ENCODE measurements at places on chromosomes 3 and 15. TPM values are rescaled to one million over a fixed set of nuclear protein-coding genes. Genes with fewer than 3 reads are reported as not detected.

CEP97 gene
- 16.2 TPM for total RNA-seq

TEX55 gene
- not detected for total RNA-seq

ADCY5 gene
- 0.99 TPM for total RNA-seq

GP9 gene
- not detected for total RNA-seq

GPR87 gene
- total RNA-seq: 10.0 TPM

ARRDC4 gene
- total RNA-seq: 293 TPM

STAC gene
- total RNA-seq: 22.1 TPM

CHL1 gene
- total RNA-seq: 1.0 TPM

GOLGA6L2 gene
- not detected for total RNA-seq

SHF gene
- total RNA-seq: 0.17 TPM

OGG1 gene
- 11.9 TPM for total RNA-seq

FSTL1 gene
- 740 TPM for total RNA-seq

PRSS50 gene
- not detected for total RNA-seq

ZDHHC19 gene
- total RNA-seq: not detected

NLGN1 gene
- total RNA-seq: 20.4 TPM

C3orf85 gene
- total RNA-seq: not detected

PLOD2 gene
- total RNA-seq: 284 TPM

SAXO2 gene
- under 0.01 TPM for total RNA-seq

PEX5L gene
- total RNA-seq: 0.15 TPM

ZNF662 gene
- 4.9 TPM for total RNA-seq

TMEM212 gene
- total RNA-seq: not detected

CA12 gene
- total RNA-seq: 19.6 TPM

TM4SF1 gene
- total RNA-seq: 247 TPM

GOLGA6L24 gene
- not detected for total RNA-seq

GASK1A gene
- total RNA-seq: 0.87 TPM

ANKUB1 gene
- total RNA-seq: not detected

ARGFX gene
- total RNA-seq: not detected

TMEM108 gene
- 0.25 TPM for total RNA-seq

TLE3 gene
- 12.9 TPM for total RNA-seq

CLSTN2 gene
- total RNA-seq: 49.7 TPM

WDR49 gene
- total RNA-seq: 0.50 TPM

ALG3 gene
- 43.2 TPM for total RNA-seq

KLHDC8B gene
- total RNA-seq: 26.6 TPM

LYZL4 gene
- total RNA-seq: not detected

GPR156 gene
- total RNA-seq: 2.4 TPM

ROPN1B gene
- total RNA-seq: not detected

IL16 gene
- 0.69 TPM for total RNA-seq

LRRC31 gene
- total RNA-seq: 1.2 TPM

ZNF385D gene
- 1.0 TPM for total RNA-seq

CHRD gene
- 23.9 TPM for total RNA-seq

GP5 gene
- total RNA-seq: under 0.01 TPM

SERPINI2 gene
- not detected for total RNA-seq
